ENCODE measurements at places on chromosomes 3 and 15.

DNA sequence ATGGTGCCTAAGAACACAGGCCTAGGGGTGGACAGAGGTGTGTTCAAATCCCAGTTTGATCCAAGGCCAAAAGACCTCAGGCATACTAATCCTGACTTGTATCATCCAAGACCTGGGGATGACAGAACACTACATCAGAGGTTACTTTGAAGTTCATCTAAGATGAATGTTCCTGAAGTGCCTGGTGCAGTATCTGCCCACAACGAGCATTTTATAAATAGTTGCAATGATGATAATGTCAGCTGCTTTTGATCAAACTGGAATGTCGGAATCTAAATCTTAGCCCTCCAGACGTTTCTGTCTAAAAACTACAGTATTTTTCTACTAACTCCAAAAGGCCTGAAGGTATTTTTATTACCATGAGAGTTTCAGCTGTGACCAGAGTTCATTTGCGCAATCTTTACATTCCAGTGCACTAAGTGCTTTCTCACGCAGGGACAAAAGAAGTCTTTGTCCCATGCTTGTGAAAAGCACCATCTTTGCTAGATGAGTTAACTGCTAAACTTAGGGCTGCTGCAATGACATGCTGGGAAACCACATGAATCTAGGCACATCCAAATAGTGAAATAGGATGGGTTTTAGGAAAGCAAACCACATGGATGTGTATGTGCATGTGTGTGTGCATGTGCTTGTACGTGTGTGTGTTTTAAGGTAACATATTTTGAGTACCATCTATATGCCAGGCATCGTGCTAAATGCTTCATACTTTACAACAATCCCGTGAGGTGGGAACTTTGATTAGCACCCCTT, 18.1 kb downstream of the ANXA2 start:
- no peak for DNase-seq

- no peak for DNase-seq
Measured at GRCh38 chr3:158249183-158249582, 139.3 kb downstream of the RSRC1 start.

DNA sequence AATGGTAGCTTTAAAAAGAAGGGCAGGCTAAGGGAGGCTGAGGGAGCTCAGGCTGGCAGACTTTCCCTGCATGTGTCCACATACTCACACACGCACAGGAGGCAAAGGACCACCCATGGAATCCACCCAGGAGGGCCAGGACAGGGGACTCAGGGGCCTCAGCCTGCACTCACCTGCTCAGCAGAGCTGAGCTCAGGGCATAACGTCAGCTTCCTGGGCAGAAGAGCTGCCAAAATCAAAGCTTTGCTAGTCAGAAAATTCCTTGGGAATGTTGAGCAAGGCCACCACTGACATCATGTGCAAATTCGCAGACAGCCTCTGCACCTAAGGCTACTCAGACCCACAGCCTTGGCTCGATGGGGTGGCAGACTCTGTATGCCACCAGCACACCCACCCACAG, 16.4 kb upstream of the ALAS1 start:
- DNase-seq = no peak

GRCh38 chr3:177601152-177601551, 403.9 kb upstream of the TBL1XR1 start:
- no peak for DNase-seq

- peak; percentile 55 for DNase-seq
Measured at GRCh38 chr3:10192953-10193691, 28.4 kb downstream of the IRAK2 start.

DNA sequence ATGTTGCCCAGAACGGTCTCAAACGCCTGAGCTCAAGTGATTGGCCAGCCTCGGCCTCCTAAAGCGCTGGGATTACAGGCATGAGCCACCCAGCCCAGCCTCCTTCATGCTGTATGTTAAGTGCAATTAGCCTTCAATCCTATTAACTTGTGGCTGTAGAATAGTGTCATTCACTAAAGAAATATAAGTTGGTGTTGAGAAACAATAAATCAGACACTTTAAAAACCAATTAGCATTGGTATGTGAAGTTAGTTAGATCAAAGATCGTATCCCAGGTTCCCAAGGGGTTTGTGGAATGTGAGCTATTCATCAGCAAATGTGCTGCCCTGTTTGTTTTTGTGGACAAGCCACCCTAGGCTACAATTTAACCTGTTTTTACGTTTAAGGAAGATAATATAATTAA, 11.0 kb upstream of the PIK3CB start:
- no peak for DNase-seq

GRCh38 chr15:68252925-68253534, 23.5 kb upstream of the CLN6 start:
- DNase-seq = peak; percentile 35

DNA sequence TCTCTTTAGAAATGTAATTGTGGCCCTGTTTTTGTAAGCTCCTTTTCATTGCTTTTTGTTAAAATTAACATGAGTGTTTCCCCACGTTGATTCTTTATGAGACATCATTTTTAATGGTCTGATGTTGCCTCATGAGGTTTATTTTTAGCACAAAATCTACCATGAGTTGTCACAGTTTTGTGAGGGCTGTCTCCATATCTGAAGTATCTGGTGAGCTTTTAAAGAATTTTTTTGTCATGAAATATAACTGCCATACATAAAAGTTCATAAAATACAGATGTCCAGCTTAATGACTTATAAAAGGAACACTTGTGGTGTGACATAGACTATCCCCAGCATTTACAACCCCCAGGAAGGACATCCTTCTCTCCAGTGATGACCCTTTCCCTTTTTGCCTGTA, 34.3 kb upstream of the CEMIP start:
- DNase-seq = no peak

DNA sequence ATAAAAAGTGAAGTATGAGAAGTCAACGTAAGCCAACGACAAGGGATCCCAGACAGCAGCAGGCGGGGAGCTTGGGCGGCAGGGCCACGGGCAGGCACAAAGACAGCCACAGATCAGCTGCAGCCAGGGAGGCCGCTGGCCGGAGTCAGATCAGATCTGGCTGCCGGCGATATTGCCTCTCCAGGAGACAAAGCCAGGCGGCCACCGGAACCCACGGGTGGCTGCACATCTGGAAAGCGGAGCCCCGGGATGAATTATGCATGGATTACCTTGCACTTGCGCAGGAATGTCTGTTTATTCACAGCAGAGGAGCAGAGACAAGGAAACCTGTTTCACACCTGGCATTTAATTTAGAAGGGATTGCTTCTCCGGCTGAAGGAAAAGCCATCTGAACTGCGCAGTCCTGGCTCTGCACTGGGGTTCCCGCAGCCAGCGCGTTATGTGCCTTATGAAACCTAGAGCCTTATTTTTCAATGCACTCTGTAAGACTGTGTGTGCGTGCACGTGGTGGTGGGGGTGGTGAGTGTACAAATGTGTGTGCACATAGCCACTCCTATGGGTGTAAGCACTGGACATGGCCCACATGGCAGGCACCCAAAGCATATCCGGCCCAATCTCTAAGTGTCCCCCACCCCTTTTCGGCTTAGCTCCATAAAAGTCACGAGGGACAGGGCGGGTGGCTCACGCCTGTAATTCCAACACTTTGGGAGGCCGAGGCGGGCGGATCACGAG, 427.8 kb upstream of the MCTP2 start:
- no peak for DNase-seq

GRCh38 chr3:65362688-65363087, 674.9 kb upstream of the ADAMTS9 start:
- DNase-seq = no peak

- DNase-seq = no peak
Measured at GRCh38 chr3:112474796-112475195, 24.5 kb downstream of the BTLA start.

DNA sequence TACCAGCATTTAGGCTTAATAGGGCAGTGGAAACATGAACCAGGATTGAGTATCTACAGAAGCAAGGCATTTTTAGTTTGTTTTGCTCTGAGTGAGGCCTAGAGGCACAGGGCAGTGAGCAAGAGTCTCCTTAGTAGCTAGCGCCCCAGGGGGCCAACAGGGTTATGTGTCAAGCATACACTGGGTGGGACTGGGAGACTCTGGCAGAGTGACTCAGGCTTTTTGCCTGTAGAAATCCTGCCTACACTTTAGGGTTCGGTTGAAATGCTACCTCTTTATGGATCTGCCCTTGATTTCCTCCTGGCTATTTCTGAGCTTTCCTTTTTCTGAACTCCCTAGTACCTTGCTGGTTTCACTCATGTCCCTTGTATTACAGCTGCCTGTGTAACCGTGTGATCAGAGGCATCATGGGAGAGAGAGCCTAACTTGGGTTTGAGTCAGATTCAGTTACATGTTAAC, 72.2 kb downstream of the TOP2B start:
- no peak for DNase-seq

GRCh38 chr3:67712259-67712658, 57.8 kb upstream of the SUCLG2 start:
- no peak for DNase-seq

DNA sequence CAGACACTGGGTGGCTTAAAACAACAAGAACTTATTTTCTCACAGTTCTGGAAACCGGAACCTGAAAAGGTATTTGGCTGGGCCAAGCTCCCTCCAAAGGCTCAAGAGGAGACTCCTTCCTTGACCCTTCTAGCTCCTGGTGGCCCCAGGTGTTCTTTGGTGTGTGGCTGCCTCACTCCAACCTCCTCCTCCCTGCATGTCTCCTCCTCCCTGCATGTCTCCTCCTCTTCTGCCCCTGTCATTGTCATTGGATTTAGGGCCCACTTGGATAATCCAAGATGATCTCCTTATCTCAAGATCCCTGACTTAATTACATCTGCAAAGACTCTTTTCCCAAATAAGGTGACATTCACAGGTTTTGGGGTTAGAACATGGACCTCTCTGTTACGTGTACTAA, 69.8 kb upstream of the MFGE8 start:
- no peak for DNase-seq

- DNase-seq = no peak
Measured at GRCh38 chr3:152192936-152193672, 75.6 kb upstream of the MBNL1 start.

DNA sequence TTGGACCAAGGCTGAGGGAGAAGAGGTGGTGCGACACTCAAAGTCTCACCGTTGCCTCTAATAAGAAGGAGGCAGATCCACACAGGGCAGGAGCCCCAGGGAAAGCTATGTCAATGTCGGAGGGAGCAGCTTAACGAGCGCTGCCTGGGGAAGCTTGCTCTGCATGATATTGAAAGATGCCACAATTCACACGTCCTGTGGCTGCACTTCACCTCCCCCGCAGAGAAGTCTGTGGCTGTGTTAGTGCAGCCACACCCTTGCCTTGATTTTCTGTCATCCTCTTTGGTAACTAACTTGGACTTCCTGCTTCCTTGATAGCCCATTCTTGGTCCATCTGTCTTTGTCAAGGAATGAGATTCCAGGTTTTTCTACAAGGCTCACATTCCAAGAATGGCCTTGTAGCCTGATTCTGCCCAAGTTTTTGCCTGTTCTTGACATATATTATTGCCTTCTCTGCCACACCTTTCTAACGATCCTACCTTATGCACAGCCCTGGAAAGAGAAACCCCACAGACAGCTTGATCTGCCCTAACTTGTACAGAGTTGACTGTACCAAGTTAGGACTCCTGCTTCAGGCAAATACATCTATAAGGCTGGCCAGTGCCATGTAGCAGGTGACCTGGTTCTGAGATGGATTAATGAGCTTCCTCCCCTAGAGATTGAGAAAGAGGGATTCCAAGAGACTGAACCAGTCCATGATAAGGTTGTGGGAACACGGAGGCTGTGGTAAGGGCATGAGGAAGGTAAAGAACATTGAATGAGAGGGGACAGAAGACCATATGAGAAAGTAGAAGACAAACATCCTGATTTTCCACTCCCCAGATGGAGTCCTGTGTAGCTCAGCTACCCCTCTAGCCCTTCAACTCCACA, 153.0 kb upstream of the WNT5A start:
- no peak for DNase-seq

DNA sequence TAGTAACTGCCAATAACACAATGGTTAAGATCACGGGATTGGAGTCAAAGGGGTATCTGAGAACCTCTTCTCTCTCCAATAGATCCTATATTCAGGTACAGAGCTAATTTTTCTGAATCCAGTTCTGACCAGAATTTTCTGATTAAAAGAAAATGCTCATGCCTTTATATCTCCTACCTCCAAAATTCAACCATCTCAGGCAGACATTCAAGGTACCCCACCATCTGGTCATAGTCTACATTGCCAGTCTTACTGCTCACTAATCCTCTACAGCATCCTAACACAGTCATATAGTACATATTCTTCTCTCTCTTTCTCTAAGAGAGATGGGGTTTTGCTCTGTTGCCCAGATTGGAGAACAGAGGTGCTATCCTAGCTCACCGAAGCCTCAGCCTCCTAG, 59.1 kb downstream of the LSAMP start:
- no peak for DNase-seq

GRCh38 chr15:47523681-47524475, 193.4 kb upstream of the SEMA6D start:
- no peak for DNase-seq

DNA sequence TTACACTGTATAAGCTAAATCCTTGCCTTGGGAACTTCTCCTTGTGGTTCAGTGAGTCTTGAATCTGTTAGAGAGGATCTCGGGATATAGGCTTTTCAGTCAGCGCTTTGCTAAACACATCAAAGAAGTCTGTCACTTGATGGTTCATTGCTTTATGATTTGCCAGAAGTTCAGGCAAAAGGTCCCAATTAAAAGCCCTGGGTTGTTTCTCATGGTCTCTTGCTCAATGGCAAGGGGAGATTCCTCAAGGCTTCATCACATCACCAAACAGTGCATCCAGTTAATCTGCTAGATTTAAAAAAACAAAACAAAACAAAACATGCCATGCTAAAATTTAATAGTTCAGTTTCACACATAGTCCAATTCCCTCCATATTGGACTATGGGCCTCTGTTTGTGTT, 114.8 kb downstream of the FILIP1L start:
- DNase-seq = no peak

GRCh38 chr3:171454041-171454440, 6.2 kb downstream of the TNIK start:
- no peak for DNase-seq

DNA sequence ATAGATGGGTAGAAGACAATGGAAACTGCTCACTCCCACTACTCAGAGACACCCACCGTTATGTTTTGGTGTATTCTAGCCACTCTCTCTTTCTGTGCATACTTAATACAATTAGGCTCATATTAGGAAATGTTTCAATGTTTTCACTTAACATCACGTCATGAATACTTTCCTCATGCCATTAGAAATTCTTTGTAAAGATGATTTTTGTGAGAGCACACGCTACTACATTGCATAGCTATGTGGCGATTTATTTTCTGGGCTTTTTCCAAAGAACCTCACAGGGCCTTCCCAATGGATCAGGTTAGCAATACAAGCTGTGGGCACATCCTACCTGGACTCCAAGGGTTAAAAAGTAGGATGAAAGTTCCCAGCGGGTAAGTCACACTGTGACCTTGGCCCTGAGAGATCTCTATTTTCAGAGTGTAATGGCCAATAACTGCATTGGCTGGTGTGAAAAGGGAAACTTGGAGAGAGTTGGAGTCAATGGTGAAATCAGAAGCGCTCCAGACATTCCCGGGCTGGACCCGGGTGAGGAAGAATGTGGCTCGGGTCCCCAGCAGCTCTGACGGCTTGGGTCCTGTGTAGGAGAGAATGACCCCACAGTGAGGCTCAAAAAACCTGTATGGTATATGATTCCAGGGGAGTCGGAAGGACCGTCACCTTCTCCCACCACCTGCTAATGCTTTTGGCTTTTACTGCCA, 25.8 kb upstream of the TGM5 start:
- DNase-seq = no peak

Measured in activated CD8-positive, alpha-beta memory T cell treated with anti-CD3 and anti-CD28 coated beads, Interleukin-2, amount 50 U/mL, for 4 hours (primary cell).